Fibroblast of skin of scalp (primary cell): ENCODE measurements at places on chromosomes 4 and X.
A peak's percentile ranks its signal among the peaks of the same experiment; 100 is the strongest.

DNA sequence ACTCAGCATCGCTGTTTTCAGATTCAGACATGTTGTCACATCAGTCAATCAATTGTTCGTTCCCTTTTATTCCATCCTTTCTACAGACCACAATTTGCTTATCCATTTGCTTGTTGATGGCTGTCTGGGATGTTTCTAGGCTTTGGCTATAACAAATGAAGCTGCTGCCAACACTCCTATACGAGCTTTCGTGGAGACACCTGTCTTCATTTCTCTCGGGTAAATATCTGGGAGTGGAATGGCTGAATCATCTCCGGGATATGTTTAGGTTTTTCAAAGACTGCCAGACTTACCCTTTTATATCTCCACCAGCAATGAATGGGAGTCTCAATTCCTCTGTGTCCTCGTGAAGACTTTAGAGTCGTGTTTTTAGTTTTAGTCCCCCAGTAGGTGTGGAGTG is 118.9 kb downstream of the SORCS2 start:
- DNase-seq: no peak

- peak; percentile 4 for DNase-seq
Measured at GRCh38 chr4:78937837-78938236, 1.4 kb downstream of the PAQR3 start.

GRCh38 chr4:176817204-176817603 is 24.5 kb upstream of the VEGFC start:
- DNase-seq: no peak

- DNase-seq: peak; percentile 55
Measured at GRCh38 chrX:136147315-136147901, at the start of gene FHL1. Gene FHL1, plus strand, starts transcription at chrX:136147533.

GRCh38 chrX:40004246-40004535 is 93.6 kb downstream of the BCOR start:
- DNase-seq: no peak

DNA sequence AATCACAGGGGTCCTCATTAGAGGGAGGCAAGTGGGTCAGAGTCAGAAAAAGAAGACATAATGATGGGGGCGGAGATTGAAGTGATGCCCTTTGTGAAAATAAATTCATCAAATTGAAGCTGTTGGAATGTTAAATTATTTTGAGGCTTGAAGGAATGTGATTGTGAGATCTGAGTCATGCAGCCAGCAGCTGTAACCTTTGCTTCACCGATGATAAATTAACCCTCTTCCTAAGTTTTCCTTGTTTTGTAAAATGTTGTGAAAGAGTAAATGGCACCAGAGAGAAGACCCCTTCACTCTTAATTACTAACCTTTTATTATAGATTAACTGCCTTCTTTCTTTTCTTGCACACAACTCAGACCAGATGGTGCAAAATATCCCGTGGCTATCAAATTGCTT is 47.7 kb upstream of the FAM9A start:
- DNase-seq: peak; percentile 15

DNA sequence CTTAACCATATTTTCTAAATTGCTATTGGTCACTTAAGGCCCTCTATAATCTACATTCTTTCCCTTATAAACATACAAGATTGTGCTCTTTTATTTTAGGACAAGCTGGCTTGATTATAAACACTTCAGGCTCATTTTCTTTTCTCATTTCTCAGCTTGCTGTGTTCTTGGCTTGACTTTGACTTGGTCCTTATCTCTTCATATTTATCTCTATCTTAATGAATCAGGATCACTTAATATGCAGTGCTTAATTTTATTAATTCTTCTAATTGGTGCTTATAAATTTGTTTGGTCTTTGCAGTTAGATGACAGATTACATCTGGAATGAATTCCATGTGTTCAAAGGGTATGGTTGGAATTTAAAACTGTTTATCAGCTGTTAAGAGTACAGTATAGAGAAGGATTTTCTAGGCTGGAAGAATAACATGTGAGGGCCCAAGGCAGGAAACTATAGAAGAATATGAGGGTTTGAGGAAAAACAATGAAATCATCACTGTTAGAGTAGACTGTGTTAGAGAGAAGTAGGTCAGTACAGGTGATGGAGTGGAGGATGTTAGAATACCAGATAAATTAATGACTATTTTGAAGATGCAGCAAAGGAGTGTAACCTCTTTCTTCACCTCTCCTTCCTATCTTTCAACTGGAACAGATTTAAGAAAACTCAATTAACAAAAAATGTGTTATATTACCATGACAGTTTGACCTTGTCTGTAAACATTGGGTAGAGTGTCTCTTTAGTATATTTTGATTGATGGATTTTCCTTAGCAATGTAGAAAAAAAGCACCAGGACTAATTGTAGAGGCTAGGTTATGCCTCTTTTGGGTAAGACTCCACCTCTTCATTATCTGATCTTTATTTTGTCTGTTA is 169.6 kb downstream of the RAPGEF2 start:
- DNase-seq: peak; percentile 34

- DNase-seq: no peak
Measured at GRCh38 chr4:188023682-188024081, 28.1 kb downstream of the ZFP42 start.

DNA sequence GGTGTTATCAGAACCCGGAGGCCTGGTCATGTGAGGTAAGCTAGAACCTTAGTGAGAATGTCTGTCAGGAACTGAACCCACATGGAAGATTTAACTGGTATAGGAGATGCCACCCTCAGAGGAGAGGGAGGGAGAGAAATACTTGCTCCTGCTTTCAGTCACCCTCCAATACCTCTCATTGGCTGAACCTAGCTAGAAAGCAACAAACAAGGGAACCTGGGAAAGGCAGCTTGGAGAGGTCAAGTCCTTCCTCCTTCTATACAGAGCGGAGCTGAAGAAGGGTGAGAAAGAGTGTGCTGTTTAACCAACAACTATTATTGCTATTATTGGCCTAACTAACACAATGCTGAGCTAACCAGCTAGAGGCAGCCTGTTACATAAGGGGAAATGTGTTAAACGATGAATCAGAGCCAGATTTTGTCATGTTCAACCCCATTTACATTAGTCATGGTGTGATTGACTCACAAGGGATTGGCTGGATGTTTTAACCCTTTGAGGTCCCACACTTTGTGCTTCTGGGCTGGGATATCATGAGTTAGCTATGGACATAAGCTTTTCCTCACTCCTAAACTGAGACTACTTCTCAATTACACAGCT is 96.5 kb upstream of the ESX1 start:
- peak; percentile 77 for DNase-seq

GRCh38 chrX:94914235-94914634 is 1240.2 kb downstream of the FAM133A start:
- DNase-seq: no peak

GRCh38 chrX:139751053-139751452 is 43.1 kb upstream of the MCF2 start:
- DNase-seq: no peak

- no peak for DNase-seq
Measured at GRCh38 chr4:172489861-172490260, 676.7 kb downstream of the GALNTL6 start.
